Endothelial cell (in vitro differentiated cells): ENCODE measurements at places on chromosomes 12 and 14.

DNA sequence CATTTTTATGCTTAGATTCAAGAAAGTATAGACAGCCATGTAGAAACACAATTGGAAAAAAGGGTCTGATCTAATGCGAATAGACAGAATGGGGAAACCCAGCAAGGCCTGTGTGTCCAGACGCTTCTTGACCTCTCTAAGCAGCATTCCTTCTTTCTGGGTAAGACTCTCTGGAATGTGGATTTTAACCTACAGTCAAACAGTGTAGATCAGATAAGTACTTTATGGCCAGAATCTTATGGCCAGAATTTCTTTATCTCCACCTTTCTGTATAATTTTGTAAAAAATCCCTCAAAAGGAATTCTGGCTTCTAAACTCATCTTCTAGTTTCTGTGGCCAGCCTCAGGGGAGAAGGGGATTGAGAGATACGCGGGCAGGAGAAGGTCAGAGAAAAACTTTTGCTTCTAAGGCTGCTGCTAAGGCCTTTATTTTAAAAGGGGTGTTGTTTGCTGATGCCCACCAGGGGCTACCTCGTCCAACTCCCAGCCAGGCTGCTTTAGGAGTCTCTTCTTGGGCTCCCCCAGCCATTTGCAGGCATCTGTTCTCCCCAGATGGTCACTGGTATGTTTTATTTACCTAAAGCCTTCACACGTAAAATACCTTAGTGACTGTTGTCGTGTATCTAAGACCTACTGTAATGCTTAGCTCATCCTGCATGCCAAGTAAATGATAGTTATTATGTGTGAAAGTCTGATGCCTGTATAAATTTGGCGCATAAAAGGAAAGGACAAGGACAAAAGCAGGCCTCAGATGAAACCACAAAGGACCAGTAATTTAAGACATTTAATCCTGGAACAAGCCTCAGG is 68.4 kb downstream of the ANO6 start:
- H3K4me1 ChIP-seq: peaks cover 18% of the 10 kb centered on the region
- no peak for DNase-seq
- no peak overlapping the region for H3K4me3 ChIP-seq
- no peak overlapping the region for H3K27ac ChIP-seq
- no peaks in the 10 kb centered on the region for H3K27me3 ChIP-seq

DNA sequence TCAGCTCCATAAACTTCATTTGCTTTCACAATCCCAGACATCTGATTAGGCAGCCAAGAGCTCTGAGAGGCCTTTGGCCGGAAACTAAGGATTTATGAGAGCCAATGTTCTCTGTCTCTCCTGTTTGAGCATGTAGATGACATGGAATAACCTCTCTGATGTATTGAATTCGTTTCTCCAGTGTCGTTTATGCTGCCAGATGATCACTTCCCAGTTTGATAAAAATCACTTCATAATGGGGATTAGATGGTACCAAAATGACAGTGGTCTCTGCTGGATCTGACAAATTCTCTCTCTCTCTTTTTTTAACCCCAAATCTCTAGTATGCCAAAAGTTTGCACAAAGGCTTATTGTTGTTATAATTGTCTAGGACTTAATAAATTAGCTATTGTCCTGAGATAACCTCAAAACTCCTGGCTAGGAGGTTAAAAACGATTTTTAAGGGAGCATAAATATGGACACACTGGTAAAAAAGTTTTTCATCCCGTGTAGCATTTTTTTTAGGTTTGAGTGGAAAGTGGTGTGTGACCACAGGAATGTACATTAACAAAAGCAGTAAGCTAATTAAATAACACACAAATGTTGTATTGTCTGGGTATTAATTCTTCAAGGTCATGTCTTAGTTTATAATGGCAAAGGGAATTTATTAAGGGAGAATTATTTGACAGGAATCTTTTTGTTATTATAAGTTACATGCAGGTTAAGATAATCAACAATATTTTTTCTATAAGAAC is 82.6 kb upstream of the USP44 start:
- H3K27me3 ChIP-seq: peaks cover 2% of the 10 kb centered on the region
- peaks cover 12% of the 10 kb centered on the region for H3K4me1 ChIP-seq
- H3K27ac ChIP-seq: no peak overlapping the region
- H3K4me3 ChIP-seq: no peak overlapping the region
- DNase-seq: no peak

DNA sequence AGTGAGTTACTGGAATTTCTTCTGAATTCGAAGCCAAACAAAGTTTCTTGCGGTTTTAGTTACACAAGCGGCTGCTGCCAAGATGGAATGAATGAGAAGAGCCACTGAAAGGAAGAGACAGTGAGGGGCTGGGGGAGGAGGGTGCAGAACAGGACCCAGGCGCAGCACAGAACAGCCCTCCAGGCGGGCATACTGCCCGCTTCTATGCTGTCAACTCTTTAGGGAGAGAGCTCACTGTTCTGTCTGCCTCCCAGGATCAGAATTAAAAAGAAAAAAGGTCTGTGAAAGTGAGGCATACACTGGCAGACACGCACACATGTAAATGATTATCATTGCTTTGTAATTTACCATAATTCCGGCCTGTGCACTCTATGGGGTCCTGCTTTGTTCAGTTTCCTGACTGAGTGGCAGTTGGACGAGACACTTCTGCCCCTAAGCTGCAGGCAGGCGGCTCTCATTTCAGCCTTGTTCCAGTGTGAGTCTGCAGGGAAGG is 231.6 kb downstream of the CACNA1C start:
- H3K27me3 ChIP-seq: no peaks in the 10 kb centered on the region
- H3K36me3 ChIP-seq: no peaks in the 10 kb centered on the region
- no peak overlapping the region for H3K27ac ChIP-seq
- no peak for DNase-seq
- no peak overlapping the region for H3K4me3 ChIP-seq

DNA sequence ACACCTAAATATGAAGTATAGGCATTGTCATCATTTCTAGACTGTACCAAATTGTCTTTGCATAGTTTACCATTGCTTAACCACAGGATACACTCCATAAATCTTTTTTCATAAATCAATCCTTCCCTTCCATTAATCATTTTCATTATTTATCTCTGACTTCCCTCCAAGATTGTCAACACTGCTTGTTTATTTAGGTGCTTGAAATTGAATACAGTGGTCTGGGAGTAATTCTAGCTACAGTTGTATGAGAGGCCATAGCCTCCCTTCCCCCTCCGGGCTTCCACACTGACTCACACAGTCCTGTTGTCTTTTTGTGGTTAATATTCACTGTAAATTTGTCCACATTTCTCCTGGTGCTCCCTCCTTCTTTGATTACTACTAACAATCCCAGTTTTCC is 114.2 kb upstream of the ARID2 start:
- no peaks in the 10 kb centered on the region for H3K4me1 ChIP-seq
- DNase-seq: no peak
- H3K27me3 ChIP-seq: no peaks in the 10 kb centered on the region
- H3K36me3 ChIP-seq: no peaks in the 10 kb centered on the region

DNA sequence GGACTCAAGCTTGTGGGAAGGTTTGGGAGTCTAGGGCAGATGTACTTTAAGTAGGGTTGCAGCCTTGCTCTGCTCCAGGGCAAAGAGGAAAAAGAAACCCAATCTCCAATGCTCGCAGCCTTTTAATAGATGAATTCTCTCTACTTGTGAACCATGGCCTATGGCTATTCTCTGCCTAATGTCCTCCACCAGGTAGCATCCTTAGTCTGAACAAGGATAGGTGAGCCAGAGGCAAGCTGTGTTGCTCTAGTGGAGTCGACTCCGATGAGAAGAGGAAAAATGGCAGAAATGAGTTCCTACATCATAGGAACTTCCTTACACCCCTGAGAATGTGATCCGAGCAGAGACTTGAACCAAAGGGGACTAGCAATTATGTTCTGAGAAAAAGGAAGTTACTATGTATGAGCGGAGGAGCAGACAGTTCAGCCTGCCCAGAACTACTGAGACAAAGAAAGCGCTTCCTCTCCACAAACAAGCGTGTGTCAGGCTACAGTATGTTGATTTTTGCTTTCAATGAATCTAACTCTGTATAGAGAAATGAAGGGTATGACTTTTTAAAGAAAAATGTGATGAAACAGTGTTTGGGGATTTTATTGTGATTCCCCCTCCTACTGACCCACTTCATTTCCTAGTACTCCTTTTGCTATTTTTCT is 153.6 kb upstream of the ARID2 start:
- no peak overlapping the region for H3K27ac ChIP-seq
- no peak overlapping the region for H3K4me3 ChIP-seq
- H3K36me3 ChIP-seq: no peaks in the 10 kb centered on the region
- DNase-seq: no peak
- H3K27me3 ChIP-seq: no peaks in the 10 kb centered on the region

DNA sequence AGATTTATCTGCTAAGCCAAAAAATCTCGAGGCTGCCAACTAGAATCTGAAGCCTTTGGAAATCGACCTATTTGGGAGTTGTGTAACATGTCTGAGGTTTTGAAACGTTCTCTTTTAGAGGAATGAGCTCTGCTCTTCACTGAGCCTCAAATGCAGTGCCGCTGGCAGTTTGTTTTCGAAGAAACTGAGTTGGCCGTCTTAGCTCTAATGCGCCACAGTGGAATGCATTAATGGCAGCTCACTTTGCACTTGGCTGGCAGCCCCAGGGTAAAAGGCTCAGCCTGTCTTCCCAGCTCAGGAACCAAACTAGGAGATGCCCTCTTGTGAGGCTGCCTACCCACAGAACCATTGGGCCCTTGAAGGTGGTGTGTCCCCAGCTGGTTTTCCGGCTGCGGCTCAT is 53.8 kb downstream of the SFSWAP start:
- peaks cover 6% of the 10 kb centered on the region for H3K27me3 ChIP-seq
- H3K27ac ChIP-seq: no peak overlapping the region
- H3K4me3 ChIP-seq: no peak overlapping the region
- no peak for DNase-seq

DNA sequence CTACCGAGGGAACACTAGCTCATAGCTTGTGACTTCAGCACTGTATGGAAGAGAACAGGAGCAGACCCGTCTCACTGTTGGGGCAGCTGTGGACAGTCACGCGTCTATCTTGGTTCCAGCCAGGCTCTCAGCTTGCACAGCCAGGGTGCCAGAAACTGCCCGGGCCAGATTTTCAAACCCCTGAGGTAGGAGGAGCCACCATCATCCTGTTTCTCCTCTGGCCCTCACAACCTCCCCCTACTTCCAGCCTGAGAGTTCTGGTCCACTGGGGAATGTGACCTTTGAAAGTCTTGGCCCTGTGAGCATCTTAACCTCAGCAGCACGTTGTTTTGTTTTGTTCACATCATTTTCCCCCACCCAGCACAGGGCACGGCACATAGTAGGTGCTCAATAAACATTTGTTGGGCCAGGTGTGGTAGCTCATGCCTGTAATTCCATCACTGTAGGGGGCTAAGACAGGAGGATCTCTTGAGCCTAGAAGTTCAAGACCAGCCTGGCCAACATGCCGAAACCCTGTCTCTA is 50.4 kb downstream of the PSMA6 start:
- no peak overlapping the region for H3K4me3 ChIP-seq
- no peaks in the 10 kb centered on the region for H3K36me3 ChIP-seq
- no peak for DNase-seq
- H3K4me1 ChIP-seq: peaks cover 15% of the 10 kb centered on the region
- H3K27ac ChIP-seq: no peak overlapping the region

GRCh38 chr12:27190761-27191160 is 53.3 kb upstream of the STK38L start:
- no peak overlapping the region for H3K27ac ChIP-seq
- H3K27me3 ChIP-seq: peaks cover 6% of the 10 kb centered on the region
- no peaks in the 10 kb centered on the region for H3K36me3 ChIP-seq
- no peak overlapping the region for H3K4me3 ChIP-seq
- peaks cover 10% of the 10 kb centered on the region for H3K4me1 ChIP-seq

DNA sequence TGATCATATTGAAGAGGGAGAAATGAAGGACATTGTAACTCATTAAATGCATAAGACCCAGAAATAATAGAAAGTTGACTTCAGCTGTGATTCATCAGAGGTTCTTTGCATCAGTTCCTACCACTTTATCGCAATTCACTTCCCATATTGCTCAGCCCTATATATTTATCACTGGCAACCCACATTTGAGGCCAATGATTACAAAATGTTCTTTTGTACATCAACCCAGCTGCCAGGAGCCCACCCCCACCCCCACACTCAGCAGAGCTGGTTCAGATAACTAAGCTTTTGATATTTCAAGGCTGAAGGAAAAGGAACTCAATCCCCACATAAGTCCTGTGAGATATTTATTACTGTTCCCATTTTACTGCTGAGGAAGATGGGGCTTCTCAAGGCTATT is 51.2 kb upstream of the TMPO start:
- H3K27me3 ChIP-seq: no peaks in the 10 kb centered on the region
- no peak for DNase-seq
- no peak overlapping the region for H3K4me3 ChIP-seq
- peaks cover 6% of the 10 kb centered on the region for H3K4me1 ChIP-seq
- H3K36me3 ChIP-seq: no peaks in the 10 kb centered on the region
- no peak overlapping the region for H3K27ac ChIP-seq

DNA sequence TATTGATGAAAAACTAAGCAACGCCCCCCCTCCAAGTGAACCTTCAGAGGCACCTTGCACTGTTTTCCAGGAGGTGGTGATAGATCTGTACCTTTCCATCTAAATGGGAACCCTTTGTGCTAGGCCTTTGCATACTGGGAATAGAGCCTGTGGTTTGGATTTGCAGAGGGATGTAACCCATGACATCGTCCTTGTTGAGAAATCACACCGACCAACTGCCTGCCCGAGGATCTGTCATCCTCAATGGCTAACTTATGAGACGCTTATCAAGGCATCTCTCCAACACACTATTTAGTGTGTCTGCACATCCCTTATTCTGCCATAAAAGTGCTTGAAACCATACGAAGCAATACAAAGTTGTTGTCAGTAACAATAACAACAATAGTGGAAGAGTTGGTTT is 22.9 kb downstream of the NTN4 start:
- H3K4me1 ChIP-seq: no peaks in the 10 kb centered on the region
- H3K27me3 ChIP-seq: peaks cover 3% of the 10 kb centered on the region
- no peak for DNase-seq
- no peak overlapping the region for H3K27ac ChIP-seq
- no peaks in the 10 kb centered on the region for H3K36me3 ChIP-seq
- H3K4me3 ChIP-seq: no peak overlapping the region

- H3K4me3 ChIP-seq: no peak overlapping the region
- H3K36me3 ChIP-seq: no peaks in the 10 kb centered on the region
- no peaks in the 10 kb centered on the region for H3K27me3 ChIP-seq
- H3K4me1 ChIP-seq: no peaks in the 10 kb centered on the region
- no peak overlapping the region for H3K27ac ChIP-seq
Observed at GRCh38 chr14:61868846-61869245, 106.6 kb downstream of the SNAPC1 start.

DNA sequence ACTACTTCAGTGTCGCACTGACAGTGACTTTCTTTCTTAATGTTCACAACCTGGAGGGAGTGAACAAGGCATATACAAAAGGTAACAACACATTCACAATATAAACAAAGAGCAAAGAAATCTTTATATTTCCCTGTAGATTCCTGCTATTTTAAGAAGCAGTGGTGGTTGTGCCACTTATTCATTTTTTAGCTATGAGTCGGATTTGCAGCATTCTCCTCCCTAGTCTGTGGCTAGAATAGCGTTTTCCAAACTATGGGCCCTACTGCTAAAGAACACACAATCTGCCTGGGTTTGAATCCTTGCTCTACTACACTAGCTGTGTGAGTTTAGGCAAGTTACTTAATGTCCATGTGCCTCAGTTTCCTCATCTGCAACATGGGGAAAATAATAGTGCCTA is 18.6 kb upstream of the MDM1 start:
- no peak overlapping the region for H3K27ac ChIP-seq
- no peaks in the 10 kb centered on the region for H3K4me1 ChIP-seq
- no peaks in the 10 kb centered on the region for H3K27me3 ChIP-seq
- H3K36me3 ChIP-seq: no peaks in the 10 kb centered on the region
